ENCODE measurements at places on chromosomes 16 and 17.

- no peak for DNase-seq
Observed at GRCh38 chr16:2966043-2966807, 2.1 kb downstream of the KREMEN2 start.

DNA sequence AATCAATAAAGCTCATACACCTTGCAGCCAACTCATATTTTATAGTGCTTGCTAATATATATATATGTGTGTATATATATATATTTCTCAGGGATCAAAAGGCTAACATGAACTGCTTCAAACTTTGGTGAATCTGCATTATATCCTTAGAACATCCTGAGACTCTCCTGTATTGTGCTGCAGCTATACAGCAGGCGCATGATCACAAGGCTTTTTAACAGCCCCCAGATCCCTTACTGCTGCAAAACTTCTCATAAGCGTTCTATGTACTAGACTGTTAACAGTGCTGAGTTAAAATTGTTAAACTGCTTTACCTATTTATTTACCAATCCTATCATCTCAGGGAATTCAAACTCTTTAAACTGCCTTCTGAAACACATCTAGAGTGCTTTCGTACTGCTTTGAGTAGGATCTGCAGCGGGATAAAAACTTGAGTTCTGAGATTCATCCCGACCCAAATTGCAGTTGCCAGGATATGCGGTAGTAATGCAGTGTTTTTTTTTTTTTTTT, 1.3 kb downstream of the GPATCH8 start:
- no peak for DNase-seq

GRCh38 chr17:82483204-82483660, 24.7 kb downstream of the NARF start:
- no peak for DNase-seq

GRCh38 chr16:57133886-57134285, 41.5 kb downstream of the CPNE2 start:
- DNase-seq, result peak; percentile 44

DNA sequence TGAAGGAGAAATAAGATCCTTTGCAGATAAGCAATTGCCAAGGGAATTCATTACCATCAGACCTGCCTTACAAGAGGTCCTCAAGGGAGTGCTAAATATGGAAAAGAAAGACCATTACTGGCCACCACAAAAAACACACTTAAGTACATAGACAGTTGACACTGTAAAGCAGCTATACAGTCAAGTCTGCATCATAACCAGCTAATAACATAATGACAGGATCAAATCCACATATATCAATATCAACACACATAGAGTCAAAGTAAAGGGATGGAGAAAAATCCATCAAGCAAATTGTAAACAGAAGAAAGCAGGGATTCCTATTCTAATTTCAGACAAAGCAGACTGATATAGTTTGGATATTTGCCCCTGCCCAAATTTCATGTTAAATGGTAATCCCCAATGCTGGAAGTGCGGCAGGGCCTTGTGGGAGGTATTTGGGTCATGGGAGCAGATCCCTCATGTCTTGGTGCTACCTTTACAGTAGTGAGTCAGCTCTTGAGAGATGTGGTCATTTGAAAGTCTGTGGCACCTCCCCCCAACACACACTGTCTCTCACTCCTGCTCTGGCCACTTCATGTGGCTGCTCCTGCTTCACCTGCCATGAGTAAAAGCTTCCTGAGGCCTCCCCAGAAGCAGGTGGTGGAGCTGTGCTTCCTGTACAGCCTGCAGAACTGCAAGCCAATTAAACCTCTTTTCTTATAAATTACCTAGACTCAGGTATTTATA, 32.8 kb downstream of the TANC2 start:
- DNase-seq, result no peak

DNA sequence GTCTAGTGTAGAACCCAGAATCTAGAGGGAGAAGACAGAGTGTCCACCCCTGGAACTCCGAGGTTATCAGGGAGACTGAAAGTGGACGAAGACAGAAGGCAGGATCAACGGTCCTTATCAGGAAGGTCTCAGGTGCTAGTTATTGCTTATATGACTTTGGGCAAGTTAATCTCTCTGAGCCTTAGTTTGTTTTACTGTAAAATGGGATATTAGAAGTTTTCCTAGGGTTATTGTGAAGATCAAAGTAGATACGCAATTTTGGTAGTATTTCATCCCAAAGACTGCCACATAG, 1.2 kb downstream of the RNF167 start:
- DNase-seq, result no peak

GRCh38 chr17:44363613-44364159, at the start of gene FAM171A2:
Gene FAM171A2, minus strand, starts transcription at chr17:44363853. Its CDS starts 139 bp downstream, at chr17:44363714.
- peak; percentile 74 for DNase-seq

DNA sequence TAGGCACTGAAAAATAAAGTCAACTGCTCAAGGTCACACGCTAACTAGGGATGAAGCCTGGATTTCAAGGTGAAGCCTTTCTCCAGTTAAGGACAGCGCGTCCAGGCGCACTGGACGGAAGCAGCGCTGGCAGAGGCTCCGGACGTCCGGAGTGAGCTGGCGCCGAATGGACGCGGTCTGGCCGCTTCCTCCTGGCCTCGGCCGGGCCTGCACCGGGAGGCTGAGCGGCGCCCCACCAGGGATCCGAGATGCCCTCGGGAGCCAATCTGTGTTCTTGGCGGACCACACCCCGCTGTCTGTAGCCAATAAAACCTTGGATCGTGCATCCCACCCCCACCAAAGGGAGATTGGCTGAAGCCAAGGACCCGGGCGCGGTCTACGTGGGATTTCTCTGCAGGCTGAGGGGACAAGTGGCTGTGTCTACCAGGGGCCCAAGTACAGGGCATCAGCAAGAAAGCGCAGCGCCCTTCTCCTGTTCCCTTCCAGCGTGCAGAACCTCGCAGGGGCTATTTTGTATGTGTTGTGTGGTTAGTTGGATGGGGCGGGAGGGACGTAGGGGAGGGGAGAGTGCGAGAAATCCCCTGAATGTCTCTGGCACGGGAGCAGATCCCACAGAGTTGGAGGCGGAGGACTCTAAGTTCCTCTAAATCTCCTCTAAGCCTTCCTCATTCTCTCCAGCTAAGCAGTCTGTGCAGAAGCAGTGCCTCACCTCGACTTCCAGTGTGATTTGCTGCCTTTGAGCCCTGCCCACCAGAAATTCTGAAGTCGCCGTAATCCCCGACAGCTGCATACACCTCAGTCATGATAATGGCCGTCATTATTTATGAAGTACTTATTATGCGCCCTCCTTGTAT, 2.5 kb upstream of the AKAP10 start:
- DNase-seq, result no peak

- no peak for DNase-seq
Observed at GRCh38 chr17:69445132-69445531, 30.6 kb downstream of the MAP2K6 start.

GRCh38 chr16:53309457-53309856, 124.8 kb upstream of the RBL2 start:
- DNase-seq, result no peak

DNA sequence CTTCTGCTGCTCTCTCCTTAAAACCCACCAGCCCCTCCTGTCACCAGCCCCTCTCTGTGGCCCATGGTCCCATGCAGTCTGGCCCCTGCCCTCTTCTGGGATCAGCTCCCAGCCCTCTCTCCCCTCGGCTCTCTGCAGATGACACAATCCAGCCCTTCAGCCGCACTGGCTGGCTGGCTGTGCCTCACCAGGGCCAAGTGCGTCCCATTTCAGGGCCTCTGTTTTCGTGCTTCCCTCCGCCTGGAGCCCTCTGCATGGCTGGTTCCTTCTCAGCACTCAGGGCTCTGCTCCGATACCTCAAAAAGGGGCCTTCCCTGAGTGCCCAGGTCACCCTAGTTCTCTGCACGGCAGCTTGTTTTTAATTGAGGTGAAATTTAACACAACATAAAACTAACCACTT, 124.3 kb downstream of the SOCS1 start:
- DNase-seq, result no peak

DNA sequence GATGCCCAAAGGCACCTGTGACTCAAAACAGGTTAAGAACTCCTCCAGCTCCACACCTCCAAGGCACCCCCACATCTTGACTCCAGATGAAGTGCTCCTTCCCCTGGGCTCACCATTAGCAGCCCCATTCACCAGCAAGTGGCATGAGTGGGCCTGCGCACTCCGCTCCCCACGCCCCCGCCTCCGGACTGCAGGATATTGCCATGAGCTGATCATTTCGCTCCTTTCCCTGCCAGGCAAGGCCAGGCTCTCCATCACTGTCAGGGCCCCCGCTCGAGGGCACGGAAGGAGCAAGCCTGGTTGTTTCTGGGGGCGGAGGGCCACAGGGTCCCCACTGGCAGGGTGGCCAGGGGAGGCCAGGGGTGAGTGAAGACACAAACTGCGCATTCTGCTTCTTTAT, 69.9 kb downstream of the ZNF423 start:
- no peak for DNase-seq

GRCh38 chr16:58027916-58028455, 2.4 kb downstream of the MMP15 start:
- no peak for DNase-seq

DNA sequence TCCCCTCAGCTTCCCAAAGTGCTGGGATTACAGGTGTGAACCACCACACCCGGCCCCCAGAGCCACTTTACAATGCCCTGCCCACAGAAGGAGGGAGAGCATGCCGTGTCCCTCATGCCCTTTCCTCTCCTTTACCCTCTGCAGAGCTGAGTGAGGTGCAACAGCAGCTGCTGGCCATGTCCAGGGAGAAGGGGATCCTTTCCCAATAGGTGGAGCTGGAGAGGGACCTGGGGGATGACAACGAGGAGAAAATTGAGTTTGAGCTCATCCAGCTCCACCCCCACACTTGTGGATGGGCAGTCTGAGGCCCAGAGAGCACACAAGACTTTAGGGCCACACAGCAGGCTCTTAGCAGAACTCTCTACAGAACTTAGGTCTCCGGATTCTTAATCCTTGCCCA, 7.9 kb upstream of the GSDMA start:
- DNase-seq, result no peak

DNA sequence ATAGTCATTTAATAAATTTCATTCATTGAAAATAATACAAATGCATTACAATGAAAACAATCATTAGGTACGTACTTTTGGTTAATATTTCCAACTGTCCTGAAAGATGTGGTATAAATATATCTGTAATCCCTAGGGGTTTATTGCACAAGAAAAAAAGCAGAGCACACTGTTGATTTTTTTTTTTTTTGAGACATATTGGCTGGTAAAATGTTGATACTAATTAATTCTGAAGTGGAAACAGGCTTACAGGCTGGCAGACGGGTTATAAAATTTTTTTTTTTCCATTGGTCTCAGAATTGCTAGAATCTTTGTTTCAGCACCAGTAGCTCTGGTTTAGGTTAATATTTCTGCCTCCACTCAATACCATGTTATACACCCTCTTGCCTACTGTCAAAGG, 193.6 kb downstream of the MAP2K6 start:
- DNase-seq, result no peak

- no peak for DNase-seq
Observed at GRCh38 chr17:63354256-63354655, 91.8 kb downstream of the CYB561 start.

GRCh38 chr16:85945424-85945751, 46.4 kb downstream of the IRF8 start:
- DNase-seq, result no peak

DNA sequence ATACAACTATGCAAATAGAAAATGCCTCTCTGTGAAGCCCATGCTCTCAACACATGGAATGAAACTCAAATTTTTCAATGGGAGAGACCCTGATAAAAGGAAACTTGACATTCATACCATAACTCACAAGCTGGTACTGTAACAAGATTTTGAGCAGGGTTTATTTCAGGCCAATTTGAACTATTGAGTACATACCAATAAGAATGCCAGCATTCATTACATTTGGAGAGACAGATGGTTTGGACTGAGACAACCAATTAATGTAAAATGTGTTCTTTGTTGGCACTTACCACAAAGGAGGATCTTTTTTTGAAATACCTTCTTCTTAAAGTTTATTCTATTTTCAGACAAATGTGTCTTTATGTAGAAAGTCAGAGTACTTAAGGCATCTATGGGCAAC, 1357.0 kb upstream of the GOT2 start:
- no peak for DNase-seq

DNA sequence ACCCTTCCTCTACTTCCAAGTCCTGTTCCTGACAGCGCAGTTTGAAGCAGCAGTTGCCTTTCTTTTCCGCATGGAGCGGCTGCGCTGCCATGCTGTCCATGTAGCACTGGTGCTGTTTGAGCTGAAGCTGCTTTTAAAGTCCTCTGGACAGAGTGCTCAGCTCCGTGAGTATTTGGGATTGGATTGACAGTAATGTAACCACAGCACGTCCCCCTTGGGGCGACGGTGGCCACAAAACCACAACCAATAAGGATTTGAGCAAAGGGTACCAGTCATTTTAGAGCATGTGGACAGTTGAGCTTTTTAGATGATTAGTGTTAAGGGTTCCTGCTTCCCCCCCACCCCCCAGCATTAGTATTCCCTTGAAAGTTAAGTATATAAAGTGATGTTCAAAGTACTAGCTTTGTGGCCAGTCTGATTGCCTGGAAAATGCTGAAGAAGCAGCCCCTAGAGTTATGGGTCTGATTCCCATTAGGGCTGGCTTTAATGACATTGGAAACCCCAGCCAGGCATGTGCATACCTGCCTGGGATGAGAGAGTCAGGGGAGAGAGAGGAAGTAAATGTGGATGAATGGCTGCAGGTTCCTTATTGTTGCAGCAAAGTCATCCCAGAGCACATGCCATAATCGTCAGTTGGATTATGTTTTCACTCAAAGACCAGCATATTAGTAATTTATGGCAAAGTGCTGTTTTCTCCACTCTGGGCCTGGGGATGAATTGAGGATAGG, 31.6 kb upstream of the SLC12A3 start:
- peak; percentile 31 for DNase-seq

DNA sequence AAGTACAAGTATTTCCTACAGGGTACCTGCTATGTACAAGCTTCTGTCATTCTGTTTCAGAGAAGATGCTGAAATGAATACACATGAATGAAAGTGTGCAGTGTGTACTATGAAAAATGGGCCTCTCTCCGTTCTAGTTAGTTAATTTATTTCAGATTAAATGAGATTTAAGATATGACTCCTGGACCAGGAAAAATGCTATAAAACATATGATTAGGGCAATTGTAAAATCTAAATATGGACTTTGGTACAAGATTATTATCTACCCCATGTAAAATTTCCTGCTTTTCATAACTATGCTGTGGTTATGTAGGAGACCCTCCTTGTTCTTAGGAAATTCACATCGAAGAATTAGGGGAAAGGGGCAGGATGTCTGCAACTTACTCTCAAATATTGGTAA, 28.9 kb downstream of the MYO1D start:
- DNase-seq, result no peak

DNA sequence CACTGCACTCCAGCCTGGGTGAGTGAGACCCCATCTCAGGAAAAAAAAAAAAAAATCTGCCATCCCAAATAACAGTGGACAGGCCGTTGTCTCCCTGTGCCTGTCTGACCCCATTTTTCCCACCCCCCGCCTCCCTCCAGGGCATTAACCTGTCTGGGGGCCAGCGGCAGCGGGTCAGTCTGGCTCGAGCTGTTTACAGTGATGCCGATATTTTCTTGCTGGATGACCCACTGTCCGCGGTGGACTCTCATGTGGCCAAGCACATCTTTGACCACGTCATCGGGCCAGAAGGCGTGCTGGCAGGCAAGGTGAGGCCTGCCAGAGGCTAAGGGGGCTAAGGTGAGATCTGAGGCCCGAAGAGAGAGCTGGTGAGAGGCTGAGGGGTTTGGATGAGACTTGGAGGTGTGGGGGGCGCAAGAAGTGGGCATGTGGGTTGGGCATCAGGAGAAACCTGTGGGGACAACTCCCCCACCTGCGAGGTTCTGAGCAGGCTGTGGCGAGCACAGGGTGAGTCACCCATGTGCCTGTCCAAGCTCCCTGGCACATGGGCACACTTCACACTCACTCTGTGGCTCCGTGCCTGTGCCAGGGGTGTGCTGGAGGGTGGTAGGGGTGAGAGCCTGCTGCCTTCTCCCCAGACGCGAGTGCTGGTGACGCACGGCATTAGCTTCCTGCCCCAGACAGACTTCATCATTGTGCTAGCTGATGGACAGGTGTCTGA, 34.7 kb downstream of the ANKRD40 start:
- no peak for DNase-seq

Measured in activated CD4-positive, alpha-beta memory T cell treated with anti-CD3 and anti-CD28 coated beads for 36 hours (primary cell).